EH (cell line): ENCODE measurements at places on chromosomes 13 and 19.
A peak's percentile ranks its signal among the peaks of the same experiment; 100 is the strongest.

DNA sequence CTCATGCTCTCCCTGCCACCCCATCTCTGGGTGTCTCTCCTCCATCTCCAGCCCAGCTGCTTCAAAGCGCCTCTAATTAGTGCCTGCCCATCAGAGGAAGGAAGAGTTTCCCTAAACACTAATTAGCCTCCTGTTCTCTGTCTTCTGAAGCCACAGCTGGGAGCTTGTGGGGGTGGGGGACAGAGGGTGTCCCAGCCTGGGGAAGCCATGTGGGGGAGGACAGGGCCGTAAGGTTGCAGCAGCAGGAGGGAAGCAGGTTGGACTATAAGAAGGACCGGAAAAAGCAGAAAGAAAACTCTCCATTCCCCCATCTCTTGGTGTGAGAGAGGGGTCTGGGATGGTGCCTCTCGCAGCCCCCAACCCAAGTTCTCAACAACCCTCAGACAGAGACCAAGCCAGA lies 26.2 kb downstream of the SLC8A2 start:
- no peak for DNase-seq

GRCh38 chr13:40192452-40192851 lies 474.0 kb downstream of the FOXO1 start:
- no peak for DNase-seq

DNA sequence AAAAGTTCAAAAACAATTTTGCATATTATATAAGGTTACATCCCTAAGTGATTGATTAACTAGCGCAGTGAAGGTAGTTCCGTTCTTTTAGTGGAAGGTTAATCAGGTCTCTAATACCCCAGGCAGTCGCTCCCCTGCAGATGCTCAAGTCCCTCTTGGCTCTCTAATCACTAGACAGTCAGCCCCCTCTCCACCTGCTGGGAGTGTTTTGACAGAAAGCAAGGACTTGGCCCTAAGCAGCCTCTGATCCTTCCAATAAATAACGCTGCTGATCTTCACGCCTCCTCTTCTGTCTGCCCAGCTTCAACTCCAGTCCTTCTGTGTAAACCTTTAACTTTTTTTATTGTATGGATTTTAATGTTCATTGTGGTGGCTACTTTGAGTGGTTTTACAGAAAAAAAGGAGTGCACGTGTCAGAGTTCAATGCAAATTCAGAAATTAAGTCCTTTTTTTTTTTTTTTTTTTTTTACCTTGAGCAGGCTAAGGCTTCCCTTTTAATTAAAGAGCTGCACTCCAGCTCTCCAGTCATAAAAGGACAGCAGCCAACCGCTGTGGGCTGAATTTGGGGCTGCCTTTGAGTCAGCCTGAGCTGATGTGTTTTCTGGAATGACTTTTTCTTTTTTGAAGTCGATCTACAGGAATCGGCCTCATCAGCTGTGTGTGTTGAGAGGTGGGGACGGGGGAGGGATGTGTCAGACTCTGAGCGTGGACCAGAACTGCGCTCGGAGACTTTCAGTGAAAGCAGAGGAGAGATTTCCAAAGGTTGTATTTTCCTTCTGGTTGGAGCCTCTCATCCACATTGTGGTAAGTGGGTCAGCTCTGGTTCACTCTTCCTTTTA lies 33.8 kb upstream of the MYO16 start:
- no peak for DNase-seq

DNA sequence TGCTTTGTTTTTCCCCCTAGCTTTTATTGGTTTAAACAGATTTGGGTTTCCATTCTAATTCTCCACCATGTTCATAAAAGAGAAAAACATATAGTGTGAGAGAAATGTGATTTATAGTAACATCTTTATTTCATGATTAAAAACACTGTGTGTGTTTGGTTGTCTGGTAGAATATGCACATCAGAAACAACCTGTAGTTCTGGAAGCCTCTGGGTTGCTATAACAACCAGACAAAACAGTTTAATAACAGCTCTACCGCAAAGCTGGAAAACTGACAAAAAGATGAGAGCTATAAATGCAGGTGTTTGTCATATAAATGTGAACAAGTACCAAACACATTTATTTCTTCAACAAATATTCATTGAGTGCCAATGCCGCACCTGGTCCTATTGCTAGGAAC lies 9.8 kb downstream of the KBTBD6 start:
- no peak for DNase-seq

- DNase-seq, result no peak
These were observed 7.0 kb downstream of the NTN5 start for GRCh38 chr19:48665786-48666185.

- DNase-seq, result no peak
These were observed 54.0 kb downstream of the ENOX1 start for GRCh38 chr13:43732726-43733125.

- DNase-seq, result no peak
These were observed 698.2 kb downstream of the SLITRK1 start for GRCh38 chr13:83184150-83184475.

GRCh38 chr19:46976845-46977320 lies 42.8 kb upstream of the NPAS1 start:
- DNase-seq, result peak; percentile 96
